ENCODE measurements at places on chromosomes 6 and 20.

GRCh38 chr20:39067526-39068216, 105.5 kb downstream of the DHX35 start:
- no peak for DNase-seq

- DNase-seq, result no peak
Observed at GRCh38 chr6:43705996-43706395, 18.4 kb upstream of the MRPS18A start.

DNA sequence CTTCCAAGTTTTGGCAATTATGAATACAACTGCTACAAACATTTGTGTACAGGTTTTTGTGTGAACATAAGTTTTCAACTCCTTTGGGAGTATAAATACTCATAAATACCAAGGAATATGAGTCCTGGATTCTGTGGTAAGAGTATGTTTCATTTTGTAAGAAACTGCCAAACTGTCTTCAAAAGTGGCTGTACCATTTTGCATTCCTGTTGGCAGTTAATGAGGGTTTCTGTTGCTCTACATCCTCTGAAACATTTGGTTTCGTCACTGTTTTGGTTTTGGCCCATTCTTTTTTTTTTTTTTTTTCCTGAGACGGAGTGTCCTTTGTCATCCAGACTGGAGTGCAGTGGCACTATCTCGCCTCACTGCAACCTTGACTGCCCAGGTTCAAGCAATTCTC, 8.5 kb downstream of the AP5S1 start:
- no peak for DNase-seq

GRCh38 chr6:127120787-127121636, 2.5 kb downstream of the RSPO3 start:
- peak; percentile 61 for DNase-seq

DNA sequence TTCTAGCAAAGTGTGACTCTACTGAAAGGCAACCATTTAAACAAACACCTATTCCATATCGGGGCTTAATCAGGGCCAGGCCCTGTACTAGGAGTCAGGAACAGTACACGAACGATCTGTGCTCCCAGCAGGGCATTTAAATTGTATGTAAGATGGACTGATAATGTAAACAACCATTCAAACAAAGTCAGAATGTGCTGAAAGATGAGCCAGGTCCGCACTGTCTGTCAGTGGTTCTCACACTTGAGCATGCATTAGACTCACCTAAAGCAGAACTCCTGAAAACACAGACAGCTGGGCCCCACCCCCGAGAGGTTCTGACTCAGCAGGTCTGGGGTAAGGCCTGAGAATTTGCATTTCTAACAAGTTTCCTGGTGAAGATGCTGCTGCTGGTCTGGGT, 81.6 kb downstream of the PXDC1 start:
- DNase-seq, result no peak

Data from posterior cingulate gyrus (tissue), 11 donors.